Psoas muscle (tissue), 8 donors: ENCODE measurements at places on chromosomes 5 and 9. TPM values are rescaled to one million over a fixed set of nuclear protein-coding genes. Genes with fewer than 3 reads are reported as not detected.

- no peak for DNase-seq
Observed at GRCh38 chr5:133420440-133421301, 191.7 kb downstream of the FSTL4 start.

GRCh38 chr5:141875795-141876627 is 2.2 kb downstream of the PCDH1 start:
- no peak for DNase-seq

- no peak for DNase-seq
Observed at GRCh38 chr5:142358121-142358520, 33.3 kb upstream of the SPRY4 start.

DNA sequence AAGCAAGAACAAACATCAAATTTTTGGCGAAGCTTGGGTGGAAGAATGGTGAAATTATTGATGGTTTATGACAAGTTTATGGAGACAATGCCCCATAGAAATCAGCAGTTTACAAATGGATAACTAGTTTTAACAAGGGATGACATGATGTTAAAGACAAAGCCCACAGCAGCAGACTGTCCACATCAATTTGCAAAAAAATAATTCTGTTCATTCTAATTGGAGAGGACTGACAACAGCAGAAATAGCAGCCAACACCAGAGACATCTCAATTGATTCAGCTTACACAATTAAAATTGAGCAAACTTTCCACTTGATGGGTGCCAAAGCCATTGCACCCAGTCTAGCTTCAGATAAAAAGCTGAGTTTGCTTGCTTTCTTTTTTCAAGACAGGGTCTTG is 82.7 kb upstream of the STK32A start:
- DNase-seq, result no peak

Gene PCDHGA1
- 2.1 TPM for polyA plus RNA-seq

GRCh38 chr5:38447786-38448185 is 108.7 kb downstream of the LIFR start:
- peak; percentile 43 for DNase-seq

Gene IL7R
- polyA plus RNA-seq, result 0.23 TPM
